H1 (cell line): ENCODE measurements at places on chromosomes 11 and 22. TPM values are rescaled to one million over a fixed set of nuclear protein-coding genes. Genes with fewer than 3 reads are reported as not detected.

IFITM1 gene
- polyA plus RNA-seq = 1,464 and 1,887 TPM in 2 replicates

PYGM gene
- polyA plus RNA-seq = 10.0 and 15.2 TPM in 2 replicates

PRODH gene
- polyA plus RNA-seq = 45.6 and 80.9 TPM in 2 replicates

CD3E gene
- polyA plus RNA-seq = 0.05 TPM in 1 of 2 replicates, not detected in the other

CRACR2B gene
- 18.2 and 34.9 TPM in 2 replicates for polyA plus RNA-seq

CRYBB2 gene
- polyA plus RNA-seq = 0.12 and 0.31 TPM in 2 replicates

TRPM5 gene
- polyA plus RNA-seq = 0.02 and 0.05 TPM in 2 replicates

C1QTNF6 gene
- 5.9 and 6.5 TPM in 2 replicates for polyA plus RNA-seq

GGTLC2 gene
- 0.14 TPM in 1 of 2 replicates, not detected in the other for polyA plus RNA-seq

MLC1 gene
- 0.17 and 0.20 TPM in 2 replicates for polyA plus RNA-seq

SPON1 gene
- 1.5 and 2.0 TPM in 2 replicates for polyA plus RNA-seq

CRYBB3 gene
- 0.44 and 0.63 TPM in 2 replicates for polyA plus RNA-seq

SYT13 gene
- polyA plus RNA-seq = 4.8 and 7.5 TPM in 2 replicates

LDHAL6A gene
- not detected in 2 replicates for polyA plus RNA-seq

CASP5 gene
- not detected in 2 replicates for polyA plus RNA-seq

DBX1 gene
- 0.05 TPM in 1 of 2 replicates, not detected in the other for polyA plus RNA-seq

GNB1L gene
- polyA plus RNA-seq = 14.0 and 23.2 TPM in 2 replicates

RAPSN gene
- polyA plus RNA-seq = 0.05 and 0.06 TPM in 2 replicates

SPDYC gene
- polyA plus RNA-seq = 0.15 and 0.31 TPM in 2 replicates

TRIM48 gene
- polyA plus RNA-seq = not detected in 2 replicates

FOLR1 gene
- polyA plus RNA-seq = 1.3 and 1.9 TPM in 2 replicates

C11orf86 gene
- polyA plus RNA-seq = 0.97 and 1.6 TPM in 2 replicates

MS4A18 gene
- polyA plus RNA-seq = not detected in 2 replicates

IGF2 gene
- polyA plus RNA-seq = 0.74 and 2.0 TPM in 2 replicates

HSPB2 gene
- 0.86 and 1.4 TPM in 2 replicates for polyA plus RNA-seq

NRXN2 gene
- 1.3 and 5.7 TPM in 2 replicates for polyA plus RNA-seq

IL17REL gene
- 0.15 and 0.17 TPM in 2 replicates for polyA plus RNA-seq

PKNOX2 gene
- polyA plus RNA-seq = 2.0 and 2.5 TPM in 2 replicates

TRIM49D2 gene
- not detected in 2 replicates for polyA plus RNA-seq

NTM gene
- 12.9 and 13.4 TPM in 2 replicates for polyA plus RNA-seq

CNTF gene
- polyA plus RNA-seq = 0.33 and 0.41 TPM in 2 replicates

ARHGEF12 gene
- polyA plus RNA-seq = 3.7 and 5.1 TPM in 2 replicates

IGLL1 gene
- not detected in 2 replicates for polyA plus RNA-seq

MYO7A gene
- 1.5 and 1.9 TPM in 2 replicates for polyA plus RNA-seq

SLC6A5 gene
- polyA plus RNA-seq = not detected in 2 replicates

PRDM11 gene
- 3.6 and 5.6 TPM in 2 replicates for polyA plus RNA-seq

DNHD1 gene
- polyA plus RNA-seq = 6.8 and 7.6 TPM in 2 replicates

PAFAH1B2 gene
- 26.2 and 38.2 TPM in 2 replicates for polyA plus RNA-seq

LRRC74B gene
- polyA plus RNA-seq = 0.03 TPM in 1 of 2 replicates, not detected in the other

TRIM22 gene
- 42.9 and 82.7 TPM in 2 replicates for polyA plus RNA-seq
